T-cell (primary cell): ENCODE measurements at places on chromosomes 6 and 20. TPM values are rescaled to one million over a fixed set of nuclear protein-coding genes. Genes with fewer than 3 reads are reported as not detected.

DNA sequence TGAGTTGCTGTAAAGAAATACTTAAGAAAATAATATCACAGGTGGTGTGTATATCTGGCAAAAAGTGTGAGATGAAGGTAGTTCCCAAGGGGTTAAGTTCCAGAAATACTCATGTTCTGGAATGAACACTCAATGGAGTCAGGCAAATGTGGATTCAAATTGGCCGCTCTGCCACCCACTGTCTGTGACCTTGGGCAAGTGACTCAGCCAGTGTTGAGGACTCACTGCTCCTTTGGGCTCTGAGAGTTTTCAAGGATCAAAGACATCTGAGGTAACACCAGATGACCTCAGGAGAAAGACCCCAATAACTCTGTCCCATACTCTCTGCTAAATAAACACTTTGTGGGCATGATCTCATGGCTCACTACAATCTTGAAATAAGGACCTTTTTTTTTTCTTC is 59.2 kb upstream of the EYA2 start:
- peaks cover 7% of the 10 kb centered on the region for H3K27me3 ChIP-seq
- no peaks in the 10 kb centered on the region for H3K36me3 ChIP-seq
- H3K27ac ChIP-seq: no peak overlapping the region
- H3K4me1 ChIP-seq: no peaks in the 10 kb centered on the region
- no peak for DNase-seq

- H3K27me3 ChIP-seq: peaks cover 28% of the 10 kb centered on the region
- no peaks in the 10 kb centered on the region for H3K4me1 ChIP-seq
- no peak overlapping the region for H3K4me3 ChIP-seq
- DNase-seq: no peak
- no peaks in the 10 kb centered on the region for H3K36me3 ChIP-seq
Measured at GRCh38 chr20:38241201-38241600, 19.3 kb downstream of the KIAA1755 start.

DNA sequence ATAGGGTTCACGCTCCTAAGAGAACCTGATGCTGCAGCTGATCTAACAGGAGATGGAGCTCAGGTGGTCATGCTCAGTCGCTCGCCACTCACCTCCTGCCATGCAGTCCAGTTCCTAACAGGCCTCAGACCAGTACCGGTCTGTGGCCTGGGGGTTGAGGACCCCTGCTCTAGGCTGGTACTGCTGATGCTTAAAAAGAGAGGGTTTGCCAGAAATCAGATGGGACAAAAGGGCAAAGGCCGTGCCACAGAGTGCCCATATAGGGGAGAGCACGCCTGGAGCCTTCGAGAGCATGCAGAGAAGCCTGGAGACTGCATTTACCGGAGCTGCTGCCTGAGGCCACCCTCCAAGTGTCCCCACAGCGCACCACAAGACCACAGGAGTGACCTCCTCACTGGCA is 75.5 kb downstream of the PTPN1 start:
- peaks cover 4% of the 10 kb centered on the region for H3K4me1 ChIP-seq
- no peak overlapping the region for H3K4me3 ChIP-seq
- H3K27ac ChIP-seq: no peak overlapping the region
- no peaks in the 10 kb centered on the region for H3K27me3 ChIP-seq
- DNase-seq: no peak
- H3K36me3 ChIP-seq: peaks cover 77% of the 10 kb centered on the region

DNA sequence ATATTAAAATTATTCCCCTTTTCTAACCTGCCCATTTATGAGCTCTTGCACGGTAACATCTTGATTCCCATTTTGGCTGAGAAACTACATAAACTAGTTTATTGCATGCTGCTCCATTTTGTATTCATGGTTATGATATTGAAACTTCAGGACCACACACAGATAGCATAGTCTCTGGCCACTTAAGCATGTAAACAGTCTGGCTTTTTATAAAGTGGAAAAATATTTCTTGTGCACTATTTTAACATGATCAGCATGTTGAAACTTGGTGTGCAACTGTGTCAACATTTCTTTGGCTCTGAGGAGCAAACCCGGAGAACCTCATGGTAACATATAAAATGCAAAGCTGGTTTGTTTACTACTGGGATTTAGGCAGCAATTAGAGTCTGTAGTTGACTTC is 70.7 kb downstream of the SLX4IP start:
- H3K27me3 ChIP-seq: no peaks in the 10 kb centered on the region
- H3K36me3 ChIP-seq: no peaks in the 10 kb centered on the region
- peaks cover 9% of the 10 kb centered on the region for H3K4me1 ChIP-seq

DNA sequence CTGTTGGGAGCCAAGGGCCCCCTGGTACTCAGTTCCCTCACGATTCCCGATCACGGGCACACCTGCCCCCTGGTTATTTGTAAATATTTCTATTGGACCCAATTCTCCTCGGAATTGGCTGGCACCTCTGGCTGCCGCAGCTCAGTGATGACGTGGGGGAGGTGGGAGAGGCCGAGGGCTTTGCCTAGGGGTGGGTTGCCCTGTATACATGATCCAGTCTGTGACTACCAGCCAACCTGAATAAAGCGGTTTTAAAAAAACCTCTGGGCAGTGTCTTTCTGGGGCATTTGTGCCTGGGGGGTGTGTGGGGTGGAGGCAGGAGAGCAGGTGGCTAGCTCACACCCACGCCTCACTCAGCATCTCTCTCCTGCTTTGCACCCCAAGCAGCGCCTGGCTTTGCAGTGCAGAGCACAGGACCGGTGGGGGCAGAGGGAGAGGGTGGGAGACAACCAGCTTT is 42.2 kb downstream of the VSTM2L start:
- no peak overlapping the region for H3K27ac ChIP-seq
- H3K27me3 ChIP-seq: peaks cover 10% of the 10 kb centered on the region
- no peaks in the 10 kb centered on the region for H3K4me1 ChIP-seq
- H3K4me3 ChIP-seq: no peak overlapping the region

DNA sequence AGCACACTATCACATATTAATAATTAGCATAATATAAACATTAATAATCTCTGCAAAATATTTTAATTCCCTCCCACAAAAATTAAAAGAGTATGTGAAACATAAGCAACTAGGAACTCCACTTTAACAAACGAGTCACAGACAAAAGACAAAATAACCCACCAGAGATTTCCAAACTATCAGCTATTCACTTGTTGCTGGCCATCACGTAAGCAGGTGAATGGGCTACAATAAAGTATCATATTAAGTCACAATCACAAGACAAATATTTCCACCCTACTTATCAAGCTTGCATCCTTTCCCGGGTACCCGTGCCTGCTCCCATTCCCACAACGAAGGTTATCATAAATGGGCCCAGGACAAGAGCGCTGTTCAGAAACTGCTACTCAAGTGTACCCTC is 2.5 kb downstream of the HDAC2 start:
- H3K36me3 ChIP-seq: no peaks in the 10 kb centered on the region
- H3K4me3 ChIP-seq: no peak overlapping the region
- no peak overlapping the region for H3K27ac ChIP-seq

DNA sequence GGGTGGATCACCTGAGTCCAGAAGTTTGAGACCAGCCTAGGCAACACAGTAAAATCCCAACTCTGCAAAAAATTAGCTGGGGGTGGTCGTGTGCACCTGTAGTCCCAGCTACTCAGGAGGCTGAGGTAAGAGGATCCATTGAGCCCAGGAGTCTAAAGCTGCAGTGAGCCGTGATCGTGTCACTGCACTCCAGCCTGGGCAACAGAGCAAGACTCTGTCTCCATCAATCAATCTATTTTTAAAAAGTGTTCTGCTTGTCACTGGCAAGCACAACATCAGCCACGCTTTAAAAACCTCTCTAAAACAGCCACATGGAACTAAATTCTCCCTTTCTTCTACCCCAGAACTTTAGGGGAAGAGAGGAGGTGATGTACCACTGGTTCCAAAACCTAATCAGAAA is 131.6 kb upstream of the RREB1 start:
- no peak overlapping the region for H3K27ac ChIP-seq
- no peak for DNase-seq
- no peak overlapping the region for H3K4me3 ChIP-seq
- H3K4me1 ChIP-seq: no peaks in the 10 kb centered on the region

DNA sequence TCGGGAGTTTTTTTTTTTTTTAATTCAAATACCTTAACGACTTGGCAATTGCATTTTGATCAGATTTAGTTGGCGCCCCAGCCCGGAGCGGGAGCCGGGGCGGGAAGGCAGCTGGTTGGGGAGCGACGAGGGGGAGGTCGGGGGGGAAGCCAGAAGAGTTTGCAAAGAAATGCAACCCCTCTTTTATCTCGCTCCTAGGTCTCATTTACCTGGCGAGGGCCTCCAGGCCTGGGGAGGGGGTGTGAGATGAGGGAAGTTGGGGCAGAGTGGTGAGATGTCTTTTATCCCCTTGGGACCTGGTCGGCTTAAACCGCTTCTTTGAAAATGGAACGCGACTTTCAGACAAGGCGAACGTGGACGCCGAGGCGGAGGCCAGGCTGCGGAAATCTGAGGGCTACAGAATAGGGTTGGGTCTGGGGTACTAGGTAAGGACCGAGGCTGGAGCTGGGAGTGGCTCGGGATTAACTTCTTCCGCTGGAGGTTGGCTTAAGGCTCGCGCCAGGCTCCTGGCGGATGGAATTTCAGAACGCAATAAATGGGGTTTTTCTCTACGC is 40.3 kb downstream of the NCR2 start:
- H3K4me3 ChIP-seq: no peak overlapping the region
- DNase-seq: no peak
- H3K27ac ChIP-seq: no peak overlapping the region
- no peaks in the 10 kb centered on the region for H3K36me3 ChIP-seq
- peaks cover 10% of the 10 kb centered on the region for H3K4me1 ChIP-seq

GRCh38 chr6:13684855-13685254 is 26.8 kb downstream of the RANBP9 start:
- H3K36me3 ChIP-seq: no peaks in the 10 kb centered on the region
- peak overlapping the region; percentile 83 for H3K27ac ChIP-seq
- H3K4me1 ChIP-seq: peaks cover 50% of the 10 kb centered on the region
- no peak overlapping the region for H3K4me3 ChIP-seq

- no peaks in the 10 kb centered on the region for H3K4me1 ChIP-seq
- no peaks in the 10 kb centered on the region for H3K27me3 ChIP-seq
- no peaks in the 10 kb centered on the region for H3K36me3 ChIP-seq
- H3K27ac ChIP-seq: no peak overlapping the region
Measured at GRCh38 chr20:13199279-13199678, 21.8 kb upstream of the ISM1 start.

GRCh38 chr20:46850416-46850815 is 44.2 kb upstream of the EYA2 start:
- H3K4me1 ChIP-seq: no peaks in the 10 kb centered on the region
- no peak overlapping the region for H3K27ac ChIP-seq
- H3K4me3 ChIP-seq: no peak overlapping the region

GRCh38 chr6:157333956-157334355 is 10.6 kb upstream of the TMEM242 start:
- no peaks in the 10 kb centered on the region for H3K4me1 ChIP-seq
- no peaks in the 10 kb centered on the region for H3K36me3 ChIP-seq
- no peak for DNase-seq
- no peak overlapping the region for H3K27ac ChIP-seq

DNA sequence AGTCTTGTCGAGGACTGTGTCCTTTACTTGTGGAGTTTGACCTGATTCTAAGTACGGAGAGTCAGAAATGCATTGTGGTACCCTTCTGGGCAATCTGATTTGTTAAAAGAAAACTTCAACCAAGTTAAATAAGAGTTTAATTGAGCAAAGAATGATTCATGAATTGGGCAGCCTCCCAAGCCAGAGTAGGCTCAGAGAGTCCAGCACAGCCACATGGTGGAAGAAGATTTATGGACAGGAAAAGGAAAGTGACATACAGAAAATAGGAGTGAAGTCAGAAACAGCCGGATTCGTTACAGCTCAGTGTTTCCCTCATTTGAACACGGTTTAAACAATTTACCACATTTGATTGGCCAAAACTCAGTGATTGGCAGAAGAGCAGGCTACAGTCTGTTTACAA is 329.2 kb downstream of the DHX35 start:
- H3K4me3 ChIP-seq: no peak overlapping the region
- no peak for DNase-seq
- H3K27me3 ChIP-seq: peaks cover 2% of the 10 kb centered on the region
- no peaks in the 10 kb centered on the region for H3K36me3 ChIP-seq
- no peaks in the 10 kb centered on the region for H3K4me1 ChIP-seq
- no peak overlapping the region for H3K27ac ChIP-seq

Gene GRIK2
- total RNA-seq: not detected

Gene PROKR2
- not detected for total RNA-seq

Gene PDE10A
- not detected for total RNA-seq

Gene C6orf141
- total RNA-seq: not detected

Gene TMEM74B
- total RNA-seq: not detected
